ENCODE measurements at places on chromosomes 6 and 20.

GRCh38 chr6:155273431-155273830 is 9.6 kb downstream of the CLDN20 start:
- DNase-seq, result no peak

DNA sequence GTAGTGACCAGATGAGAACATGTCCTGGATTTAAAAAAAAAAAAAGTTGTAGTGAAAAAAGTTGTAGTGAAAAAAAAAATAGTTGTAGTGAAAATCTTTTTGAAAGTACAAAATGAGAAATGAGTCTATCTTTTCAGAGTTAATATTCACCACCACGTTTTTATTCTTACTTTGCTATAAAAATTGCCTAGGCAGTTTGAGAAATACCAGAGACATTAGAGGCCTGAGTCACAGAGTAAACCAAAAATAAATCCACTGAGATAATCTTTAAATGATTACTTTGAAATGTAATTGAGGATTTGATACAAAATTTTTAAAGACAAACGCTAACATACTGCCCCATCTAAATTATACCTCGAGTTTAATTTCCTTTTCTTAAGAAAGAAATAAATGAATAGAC is 101.2 kb upstream of the TIAM2 start:
- no peak for DNase-seq

GRCh38 chr6:54910431-54910884 is 63.9 kb downstream of the FAM83B start:
- DNase-seq, result no peak

GRCh38 chr6:26249957-26250697 is 114.9 kb upstream of the BTN3A2 start:
- peak; percentile 82 for DNase-seq

- no peak for DNase-seq
These were observed 56.1 kb upstream of the B3GAT2 start for GRCh38 chr6:71012866-71013469.

GRCh38 chr6:13412639-13413465 is 74.5 kb downstream of the GFOD1 start:
- DNase-seq, result no peak

DNA sequence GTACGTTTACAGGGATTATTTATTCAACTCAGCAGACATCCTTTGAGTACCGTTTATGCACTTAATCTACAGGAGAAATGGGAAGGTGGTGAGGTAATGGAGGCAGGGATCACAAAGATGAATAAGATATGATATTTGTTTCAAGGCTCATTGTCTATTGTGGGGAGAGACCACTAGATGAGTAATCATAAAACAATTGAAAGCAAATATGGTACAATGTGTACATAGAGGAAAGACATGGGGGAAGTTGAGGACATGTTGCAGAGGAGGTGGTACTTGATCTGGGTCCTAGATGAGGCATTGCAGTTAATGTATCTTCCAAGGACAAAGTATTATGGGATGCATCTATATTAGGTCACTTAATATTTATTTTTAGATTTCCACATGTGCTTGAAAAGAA is 13.7 kb upstream of the CDC5L start:
- DNase-seq, result no peak

DNA sequence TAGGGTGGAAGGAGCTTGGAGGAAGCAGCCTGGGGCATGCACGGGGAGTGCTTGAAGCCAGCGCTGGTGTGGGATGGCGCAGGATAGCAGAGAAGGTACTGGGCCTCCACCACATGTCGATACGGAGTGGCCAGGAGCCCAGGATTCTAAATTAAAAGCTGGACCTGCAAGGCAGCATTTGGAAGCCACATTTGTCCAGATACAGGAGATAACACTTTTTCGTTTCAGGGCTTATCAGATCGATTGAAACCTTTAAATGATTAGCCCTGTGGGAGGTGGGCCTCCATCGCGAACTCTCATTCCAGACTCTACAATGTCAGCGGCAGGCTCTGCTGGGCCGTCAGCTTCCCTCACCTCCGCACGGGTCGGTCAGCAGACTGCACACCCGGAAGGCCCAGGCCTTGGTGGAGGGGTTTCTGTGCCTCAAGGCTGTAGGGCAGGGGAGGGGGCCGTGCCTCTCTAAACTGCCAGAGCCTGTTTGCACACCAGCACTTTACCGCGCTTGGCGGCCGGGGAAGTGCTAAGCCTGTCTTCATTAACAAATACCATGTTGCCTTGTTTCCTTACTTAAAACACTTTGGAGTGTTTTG is 17.9 kb downstream of the EDN3 start:
- DNase-seq, result no peak

DNA sequence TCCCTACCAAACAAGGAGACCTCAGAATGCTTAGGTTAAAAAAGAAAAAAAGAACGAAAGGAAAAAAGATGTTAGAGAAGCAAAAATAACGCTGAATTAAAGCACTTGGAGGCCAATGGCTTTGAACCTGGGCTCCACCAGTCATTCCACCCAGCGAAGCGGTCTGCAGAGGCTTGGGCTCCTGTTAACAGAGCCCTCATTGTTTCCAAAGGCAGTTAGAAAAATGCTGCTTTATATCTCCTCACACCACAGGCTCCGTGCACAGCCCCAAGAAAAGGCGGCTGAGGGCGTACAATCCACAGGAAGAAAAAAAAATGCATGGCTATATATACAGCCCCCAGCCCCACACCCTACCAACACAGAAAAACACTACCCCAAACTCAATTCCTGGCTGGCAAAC is 255.9 kb downstream of the FOXC1 start:
- no peak for DNase-seq

GRCh38 chr6:38479331-38479730 is 160.4 kb downstream of the BTBD9 start:
- DNase-seq, result no peak

DNA sequence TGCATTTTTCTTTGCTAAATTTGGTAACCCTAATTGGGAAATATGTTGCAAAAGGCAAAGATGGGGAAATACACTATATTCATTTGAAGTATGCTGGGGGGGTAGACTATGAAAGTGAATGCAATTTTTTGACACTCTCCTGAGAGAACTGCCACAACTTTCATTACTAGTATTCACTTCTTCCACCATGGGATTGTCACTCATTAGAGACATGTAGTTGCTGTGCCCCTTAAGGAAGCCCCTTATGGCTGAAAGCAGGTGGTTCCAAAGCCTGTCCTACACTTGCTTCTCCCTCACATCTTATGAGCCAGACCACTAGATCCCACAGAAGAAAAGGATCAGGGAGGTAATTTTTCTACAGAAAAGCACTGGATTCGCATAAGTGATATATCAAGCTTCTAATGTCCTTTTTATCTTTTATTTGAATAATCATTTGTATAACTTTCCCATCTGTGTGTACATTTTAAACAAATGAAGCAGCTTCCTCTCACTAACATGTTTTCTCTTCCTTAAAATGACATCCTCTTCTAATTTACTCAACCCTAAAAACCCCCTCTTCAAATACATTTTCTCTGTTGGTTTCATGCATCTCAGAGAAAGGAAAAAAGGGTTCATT is 83.8 kb downstream of the GCLC start:
- DNase-seq, result no peak

GRCh38 chr20:51593584-51593983 is 51.1 kb upstream of the NFATC2 start:
- no peak for DNase-seq

- no peak for DNase-seq
These were observed 6.5 kb downstream of the TCFL5 start for GRCh38 chr20:62855120-62855519.

- DNase-seq, result no peak
These were observed 16.6 kb downstream of the SASH1 start for GRCh38 chr6:148359228-148359627.

DNA sequence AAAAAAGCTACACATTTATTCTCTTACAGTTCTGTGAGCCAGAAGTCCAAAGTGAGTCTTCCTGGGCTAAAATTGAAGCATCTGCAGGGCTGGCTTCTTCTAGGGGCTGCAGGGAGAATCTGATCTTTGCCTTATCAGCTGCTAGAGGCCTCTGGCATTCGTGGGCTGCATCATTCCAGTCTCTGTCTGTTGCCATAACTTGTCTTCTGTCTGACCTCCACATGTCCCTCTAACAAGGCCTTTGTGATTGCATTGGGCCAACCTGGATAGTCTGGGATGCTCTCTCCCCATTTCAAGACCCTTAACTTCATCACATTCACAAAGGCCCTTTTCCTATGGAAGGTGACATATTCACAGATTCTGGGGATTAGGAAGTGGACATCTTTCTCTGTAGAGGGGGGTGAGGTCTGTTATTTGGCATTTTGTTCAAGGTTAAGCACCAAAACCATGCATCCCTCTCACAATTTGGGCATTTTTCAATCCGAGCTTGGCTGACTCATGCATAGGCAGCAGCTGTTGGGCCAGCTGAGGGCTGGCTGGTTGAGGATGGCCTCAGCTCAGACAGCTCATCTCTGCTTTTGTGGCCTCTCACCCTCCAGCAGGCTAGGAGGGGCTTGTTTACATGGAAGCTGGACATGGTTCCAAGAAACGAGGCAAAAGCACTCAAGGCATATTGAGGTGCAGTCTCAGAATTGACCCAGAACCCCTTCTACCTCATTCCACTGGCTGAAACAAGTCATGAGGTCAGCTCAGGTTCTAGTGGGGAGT is 116.1 kb upstream of the NXT1 start:
- DNase-seq, result no peak

GRCh38 chr6:147826698-147827097 is 318.2 kb downstream of the SAMD5 start:
- no peak for DNase-seq

DNA sequence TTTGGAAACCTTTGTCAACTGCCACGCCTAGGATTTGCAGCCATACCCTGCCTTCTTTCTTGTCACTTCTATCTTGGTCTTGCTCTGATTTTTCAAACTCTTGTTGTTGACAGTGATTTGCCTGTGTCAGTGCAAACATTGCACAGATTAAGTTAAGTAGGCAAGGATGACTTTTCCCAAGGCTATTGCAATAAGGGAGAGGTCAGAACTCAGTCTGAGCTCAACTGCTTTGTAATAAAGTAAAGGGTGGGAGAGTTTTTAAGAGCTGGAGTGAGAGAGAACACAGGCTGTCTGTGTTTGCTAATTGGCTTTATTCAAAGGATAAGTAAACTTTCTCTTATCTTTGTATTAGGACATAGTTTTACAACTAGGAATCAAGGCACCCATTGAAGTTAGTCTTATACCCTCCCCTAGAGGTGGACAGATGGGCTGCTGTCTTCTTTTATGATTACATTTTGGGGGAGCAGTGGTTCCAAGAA is 448.6 kb downstream of the PHF3 start:
- no peak for DNase-seq

- no peak for DNase-seq
These were observed 101.0 kb downstream of the CENPW start for GRCh38 chr6:126440923-126441322.

DNA sequence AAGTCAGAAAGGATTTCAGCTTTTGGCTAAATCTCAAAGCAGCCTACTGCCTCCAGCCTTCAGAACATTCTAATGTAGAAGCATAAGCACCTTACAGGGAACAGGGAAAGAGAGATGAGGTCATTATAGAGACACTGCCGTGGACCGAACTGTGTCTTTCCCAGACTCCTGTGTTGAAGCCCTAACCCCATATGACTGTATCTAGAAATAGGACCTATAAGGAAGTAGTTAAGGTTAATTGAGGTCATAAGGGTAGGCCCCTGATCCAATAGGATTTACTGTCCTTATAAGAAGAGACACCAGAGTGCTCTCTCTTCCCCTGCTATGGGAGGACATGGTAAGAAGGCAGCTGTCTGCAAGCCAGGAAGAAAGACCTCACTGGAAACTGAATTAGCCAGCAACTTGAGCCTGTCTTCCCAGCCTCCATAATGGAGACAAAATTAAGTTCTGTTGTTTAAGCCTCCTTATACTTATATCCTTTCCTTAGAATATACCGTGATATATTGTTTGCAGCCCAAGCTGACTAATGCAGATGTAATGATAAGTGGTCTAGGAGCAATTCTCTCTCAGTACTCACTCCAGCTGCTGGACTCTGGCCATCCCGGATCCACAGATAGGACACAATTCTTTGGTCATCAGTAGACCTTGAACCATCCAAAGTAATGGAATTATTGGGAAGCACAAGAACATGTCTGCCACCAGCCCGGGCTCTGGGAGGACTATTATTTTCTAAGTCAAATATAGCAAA is 71.4 kb downstream of the ALDH5A1 start:
- no peak for DNase-seq

DNA sequence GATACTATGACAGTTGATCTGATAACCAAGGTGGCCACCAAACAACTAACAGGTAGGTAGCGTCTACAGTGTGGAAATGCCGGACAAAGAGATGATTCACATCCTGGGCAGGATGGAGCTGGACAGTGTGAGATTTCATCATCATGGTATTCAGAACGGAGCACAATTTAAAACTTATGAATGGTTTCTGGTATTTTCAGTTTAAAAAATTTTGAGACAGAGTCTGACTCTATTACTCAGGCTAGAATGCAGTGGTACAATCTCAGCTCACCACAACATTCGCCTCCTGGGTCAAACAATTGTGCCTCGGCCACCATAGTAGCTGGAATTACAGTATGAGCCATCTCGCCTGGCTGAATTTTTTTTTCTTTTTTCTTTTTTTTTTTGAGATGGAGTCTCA is 43.8 kb downstream of the CEP57L1 start:
- DNase-seq, result no peak

GRCh38 chr6:112560651-112561050 is 213.5 kb downstream of the RFPL4B start:
- DNase-seq, result no peak

DNA sequence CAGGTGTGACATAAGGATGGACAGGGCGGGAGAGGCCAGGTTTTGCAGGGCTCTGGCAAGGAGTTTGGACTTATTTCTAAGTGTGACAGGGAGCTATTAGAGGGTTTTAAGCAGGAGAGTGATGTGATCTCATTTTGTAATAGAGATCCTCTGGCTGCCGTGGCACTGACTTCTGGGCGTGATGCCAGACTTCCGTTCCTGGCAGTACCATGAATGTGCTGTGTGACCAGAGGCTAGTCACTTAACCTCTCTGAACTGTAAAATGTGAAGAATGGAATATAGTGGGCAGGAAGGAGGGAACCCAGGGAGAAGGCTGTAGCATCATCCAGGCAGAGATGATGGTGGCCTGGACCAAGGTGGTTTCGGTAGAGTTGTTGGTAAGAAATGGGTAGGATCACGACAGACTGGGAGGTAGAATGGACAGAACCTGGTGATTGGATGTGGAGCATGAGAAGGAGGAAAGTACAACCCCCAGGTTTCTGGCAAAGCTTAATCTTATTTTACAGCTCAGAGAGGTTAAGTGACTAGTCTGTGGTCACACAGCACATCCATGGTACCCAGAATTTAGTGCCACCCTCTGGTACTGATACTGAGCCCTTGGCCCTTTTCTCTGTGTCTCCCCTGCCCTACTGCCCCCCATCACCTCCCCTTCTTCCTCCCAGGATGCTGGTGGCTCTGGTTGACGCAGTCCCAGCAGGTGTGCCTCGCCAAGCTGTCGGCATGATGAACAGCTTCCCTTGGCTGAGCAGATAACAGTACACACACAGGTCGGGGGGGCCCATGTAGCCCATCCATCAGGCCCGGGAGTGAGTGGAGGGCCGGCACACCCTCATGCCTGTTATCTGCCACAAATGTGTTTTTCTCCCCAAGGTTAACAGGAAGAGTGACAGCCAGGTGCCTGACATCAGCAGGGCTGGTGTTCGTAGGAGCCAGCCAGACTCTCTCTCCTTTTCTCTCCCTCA is 52.9 kb upstream of the CTNNBL1 start:
- no peak for DNase-seq

GRCh38 chr20:46013829-46014516 is 5.3 kb downstream of the MMP9 start:
- DNase-seq, result peak; percentile 71

- DNase-seq, result no peak
These were observed 179.0 kb downstream of the BCAS1 start for GRCh38 chr20:53891306-53891894.

Data from CD4-positive, alpha-beta T cell treated with Interferon gamma for 1 hour (primary cell).